Osteoblast (primary cell): ENCODE measurements at places on chromosomes 7 and 10.

- DNase-seq = no peak
Measured at GRCh38 chr10:95767884-95768556, 12.1 kb downstream of the ENTPD1 start.

GRCh38 chr7:32381024-32381601, 109.1 kb downstream of the LSM5 start:
- DNase-seq = peak; percentile 89

GRCh38 chr7:108286290-108286904, 156.2 kb upstream of the LAMB4 start:
- no peak for DNase-seq

DNA sequence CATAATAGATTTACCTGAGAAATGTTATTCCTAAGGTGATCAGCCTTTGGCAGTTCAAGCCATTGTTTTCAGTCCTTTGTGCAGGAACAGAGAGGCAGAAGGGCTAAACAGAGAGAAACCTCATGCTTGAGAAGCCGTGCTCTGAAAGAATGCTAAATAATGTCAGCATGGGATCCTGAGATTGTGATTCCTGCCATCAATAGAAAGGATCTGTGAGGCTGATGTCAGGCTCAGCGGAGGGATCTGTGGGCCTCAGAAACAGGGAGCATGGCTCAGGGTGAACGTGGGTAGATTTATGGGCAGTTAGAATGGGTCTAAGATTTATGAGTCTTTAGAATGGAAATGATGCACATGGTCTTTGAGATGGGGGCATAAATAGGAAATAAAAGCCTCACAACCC, 439.2 kb upstream of the IGFBP3 start:
- DNase-seq = no peak

- DNase-seq = no peak
Measured at GRCh38 chr7:66356277-66356721, 151.2 kb downstream of the TPST1 start.

DNA sequence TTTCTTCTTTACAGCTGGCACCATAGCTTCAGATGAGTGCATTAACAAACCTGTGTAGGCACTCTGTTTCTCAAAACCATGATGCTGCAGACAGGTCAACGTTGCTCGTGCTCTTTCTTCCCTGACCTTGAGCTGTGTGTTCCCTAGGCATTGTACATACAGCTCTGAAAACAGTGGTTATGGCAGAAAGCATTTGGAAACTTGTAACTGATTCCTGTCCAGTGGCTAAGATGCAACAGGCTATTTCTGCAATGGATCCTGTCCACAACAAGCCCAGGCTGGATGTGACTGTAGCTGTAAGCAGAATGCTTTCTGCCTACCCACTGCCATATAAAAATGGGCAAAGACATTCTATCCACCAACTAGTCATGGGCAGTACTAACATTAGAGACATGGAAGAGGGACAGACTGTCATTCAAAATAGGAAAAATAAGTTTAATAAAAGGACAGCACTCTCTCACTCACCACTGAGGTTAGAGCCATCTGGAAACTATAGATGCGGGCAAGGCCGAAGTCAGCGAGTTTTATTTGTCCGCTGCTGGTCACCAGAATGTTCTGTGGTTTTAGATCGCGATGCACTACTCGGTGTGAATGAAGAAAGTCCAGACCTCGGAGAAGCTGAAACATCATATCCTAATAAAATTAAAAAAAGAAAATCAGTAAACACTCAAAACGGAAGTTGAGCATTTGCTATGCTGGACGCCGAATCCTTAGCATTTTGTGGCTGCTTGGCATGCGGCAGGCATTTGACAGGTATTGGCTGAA, 111.0 kb downstream of the CDK6 start:
- DNase-seq = no peak

GRCh38 chr7:23598296-23598695, 1.1 kb downstream of the CCDC126 start:
- no peak for DNase-seq

- DNase-seq = peak; percentile 76
Measured at GRCh38 chr7:132386201-132386681, 190.0 kb downstream of the PLXNA4 start.

- DNase-seq = no peak
Measured at GRCh38 chr7:916291-916941, 38.1 kb downstream of the ADAP1 start.

DNA sequence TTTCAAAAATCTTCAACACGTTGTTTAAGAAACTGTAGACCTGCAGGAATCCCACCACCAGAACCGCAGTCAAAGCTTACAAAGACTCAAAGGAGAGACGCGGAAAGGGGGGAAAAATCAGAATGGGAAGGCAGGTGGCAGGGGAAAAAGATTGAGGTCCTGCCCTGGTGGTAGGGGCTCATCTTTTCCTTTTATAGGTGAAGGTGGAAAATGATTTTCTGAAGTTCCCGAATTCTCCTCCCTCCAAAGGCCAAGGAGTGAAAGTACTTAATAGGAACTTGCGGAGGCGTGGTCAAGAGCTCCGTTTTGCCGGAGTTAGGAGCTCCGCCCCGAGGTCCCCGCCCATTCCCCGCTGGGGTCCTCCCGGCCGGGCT, 724 bp downstream of the BBIP1 start:
- DNase-seq = peak; percentile 94

DNA sequence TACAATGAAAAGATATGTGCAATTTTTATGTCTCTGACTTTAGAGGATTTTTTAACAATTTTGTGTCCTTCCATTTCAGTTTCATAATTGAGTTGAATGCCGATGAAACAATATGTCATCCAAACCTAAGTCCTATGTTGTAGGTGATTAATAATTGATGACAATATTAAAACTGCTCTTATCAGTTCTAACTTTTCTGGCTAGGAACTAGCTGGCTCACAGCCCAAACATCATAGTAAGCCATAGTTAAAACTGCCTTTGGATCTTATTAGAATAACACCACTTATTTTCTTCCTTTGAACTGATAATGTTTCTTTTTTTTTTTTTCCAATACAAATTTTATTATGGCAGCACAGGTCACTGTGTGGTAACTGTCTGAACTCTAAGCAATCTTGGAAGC, 230.9 kb downstream of the GRM8 start:
- no peak for DNase-seq

DNA sequence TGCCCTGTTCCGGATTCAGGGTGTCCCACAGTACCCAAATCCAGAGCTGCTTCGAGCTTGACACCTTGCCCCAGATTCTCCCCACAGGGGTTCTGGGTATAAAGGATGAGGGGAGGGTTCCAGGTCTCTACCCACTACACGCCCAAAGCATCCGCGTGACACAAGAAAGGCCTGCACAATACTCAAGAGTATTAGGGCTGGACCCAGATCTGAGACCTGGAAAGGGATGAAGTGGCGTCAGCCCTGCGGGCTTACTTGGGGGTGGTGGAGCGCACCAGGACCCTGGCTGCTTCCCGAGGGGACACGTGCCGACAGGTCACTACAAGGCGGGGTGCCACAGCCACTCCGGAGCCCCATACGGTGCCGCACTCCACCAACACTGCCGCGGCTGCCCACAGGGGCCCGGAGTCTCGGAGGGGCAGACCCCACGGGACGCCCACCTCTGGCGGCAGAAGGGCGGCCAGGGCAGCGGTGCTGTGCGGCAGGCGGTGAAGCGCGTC, 1.3 kb downstream of the TYSND1 start:
- peak; percentile 79 for DNase-seq

DNA sequence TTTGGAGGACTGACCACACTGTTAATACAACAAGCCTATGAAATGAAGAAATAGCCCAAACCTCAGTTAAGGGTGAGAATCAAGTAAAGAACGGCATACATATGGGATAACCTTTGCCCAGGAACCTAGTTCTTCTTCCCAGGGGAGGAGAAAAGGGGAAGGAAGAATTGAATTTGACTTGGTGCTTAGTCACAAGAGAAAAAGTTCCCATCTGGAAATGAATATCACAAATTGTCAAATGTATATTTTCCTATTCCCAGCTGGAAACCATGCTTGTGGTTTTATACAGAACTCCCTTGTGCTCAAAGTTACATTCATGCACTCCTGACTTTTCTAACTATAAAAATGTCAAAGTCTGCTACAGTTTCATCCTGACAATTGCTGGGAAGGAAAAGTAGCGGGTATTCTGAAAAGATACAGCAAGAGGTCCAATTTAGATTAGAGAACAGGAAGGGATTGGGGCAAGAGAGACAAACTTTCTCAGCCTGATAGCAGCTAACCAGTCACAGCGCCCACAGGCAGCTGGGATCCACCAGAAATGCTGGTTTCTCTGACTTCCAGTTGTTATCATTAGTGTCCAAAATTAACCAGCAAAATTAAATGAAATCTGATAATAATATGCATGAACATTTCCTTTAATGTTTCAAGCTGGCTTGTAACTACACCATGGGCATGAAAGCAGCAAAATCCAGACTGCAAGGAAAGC, 18.6 kb upstream of the GSAP start:
- no peak for DNase-seq

- no peak for DNase-seq
Measured at GRCh38 chr7:1257221-1257620, 24.5 kb downstream of the UNCX start.

DNA sequence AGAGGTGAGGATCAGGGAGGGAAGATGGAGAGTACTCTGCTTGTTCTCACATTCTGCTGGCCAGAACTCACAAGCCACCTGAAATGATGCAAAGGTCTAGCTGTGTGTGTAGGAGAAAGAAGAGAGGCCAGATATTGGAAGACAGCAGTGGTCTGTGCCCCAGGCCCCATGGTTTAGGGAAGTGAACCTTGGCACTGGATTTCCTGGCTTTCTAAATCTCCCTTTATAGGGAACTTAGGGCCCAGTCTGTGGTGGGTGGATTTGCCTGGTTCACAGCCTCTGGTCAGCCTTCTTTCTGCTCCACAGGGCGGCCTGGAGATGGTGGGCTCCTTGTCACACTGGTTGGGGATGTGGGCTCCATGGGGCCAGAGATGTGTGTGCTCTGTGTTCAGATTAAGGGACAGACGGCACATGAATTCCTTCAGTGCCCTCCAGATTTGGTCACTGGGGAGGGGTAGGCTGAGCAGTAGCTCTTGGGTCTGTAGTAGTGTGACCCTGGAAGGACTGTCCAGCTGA, 9.5 kb upstream of the SH2D4B start:
- peak; percentile 83 for DNase-seq

DNA sequence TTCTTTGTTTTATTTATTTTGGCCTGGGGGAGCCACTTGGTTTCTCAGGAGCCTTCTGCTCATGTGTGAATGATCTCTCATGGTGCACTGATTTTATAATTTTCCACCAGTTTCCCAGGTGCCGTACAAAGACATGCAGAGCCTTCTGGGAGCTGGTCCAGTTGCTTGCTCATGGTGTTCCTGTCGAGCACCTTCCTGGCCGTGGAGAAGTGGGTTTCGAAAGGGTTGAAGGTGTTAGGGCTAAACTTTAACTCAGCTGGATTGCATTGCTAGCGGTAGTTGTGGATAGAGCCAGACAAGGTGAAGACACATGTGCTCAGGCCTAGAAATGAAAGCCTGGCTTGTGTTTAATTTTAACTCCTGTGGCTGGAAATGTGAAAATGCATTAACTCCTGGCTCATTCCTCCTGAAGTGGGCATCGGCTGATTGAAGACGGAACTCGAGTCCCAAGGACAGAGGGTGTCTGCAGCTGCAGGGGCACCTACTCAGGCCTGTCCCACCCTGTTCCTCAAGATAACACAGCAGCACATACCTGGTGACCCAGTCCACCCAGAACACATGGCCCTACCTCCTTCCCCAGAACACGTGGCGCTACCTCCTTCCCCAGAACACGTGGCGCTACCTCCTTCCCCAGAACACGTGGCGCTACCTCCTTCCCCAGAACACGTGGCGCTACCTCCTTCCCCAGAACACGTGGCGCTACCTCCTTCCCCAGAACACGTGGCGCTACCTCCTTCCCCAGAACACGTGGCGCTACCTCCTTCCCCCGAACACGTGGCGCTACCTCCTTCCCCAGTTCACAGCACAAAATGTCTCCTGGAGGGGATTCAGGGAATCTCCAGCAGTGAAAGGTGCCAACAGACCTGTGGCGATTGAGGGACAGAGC, 133.2 kb downstream of the WDR37 start:
- DNase-seq = no peak

DNA sequence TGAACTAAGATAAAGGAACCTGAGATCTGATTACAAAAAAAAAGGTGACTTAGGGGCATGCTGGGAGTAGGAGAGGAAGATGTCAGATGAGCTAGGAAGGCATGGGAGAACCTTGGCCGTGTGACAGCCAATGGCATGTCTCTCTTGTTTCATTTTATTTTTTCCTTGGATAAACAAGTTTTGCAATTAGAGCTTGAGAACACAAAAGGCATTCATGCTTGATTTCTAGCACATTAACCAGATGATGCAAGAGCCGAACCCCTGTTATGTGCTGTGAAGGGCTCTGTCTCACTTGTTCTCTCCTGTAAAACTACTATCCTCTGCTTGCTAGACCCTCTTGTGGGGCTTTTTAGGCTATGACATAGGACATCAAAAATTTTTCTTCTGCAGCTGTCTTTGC, 134.3 kb upstream of the ASAH2 start:
- no peak for DNase-seq

DNA sequence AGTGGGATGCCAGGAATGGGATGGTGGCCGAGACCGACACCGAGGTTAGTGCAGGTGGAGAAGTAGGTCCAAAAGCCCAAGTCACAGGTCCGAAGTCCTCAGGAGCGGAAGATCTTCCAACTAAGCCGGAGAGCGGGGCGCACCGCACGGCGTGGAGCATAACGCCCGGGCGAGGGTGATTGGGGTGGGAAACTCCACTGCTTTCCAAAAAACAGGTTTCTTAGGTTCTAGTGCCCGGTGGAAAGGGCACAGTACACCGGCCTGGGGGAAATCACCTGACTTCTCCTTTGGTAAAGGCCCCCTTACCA, 11.4 kb upstream of the SPAG6 start:
- no peak for DNase-seq

DNA sequence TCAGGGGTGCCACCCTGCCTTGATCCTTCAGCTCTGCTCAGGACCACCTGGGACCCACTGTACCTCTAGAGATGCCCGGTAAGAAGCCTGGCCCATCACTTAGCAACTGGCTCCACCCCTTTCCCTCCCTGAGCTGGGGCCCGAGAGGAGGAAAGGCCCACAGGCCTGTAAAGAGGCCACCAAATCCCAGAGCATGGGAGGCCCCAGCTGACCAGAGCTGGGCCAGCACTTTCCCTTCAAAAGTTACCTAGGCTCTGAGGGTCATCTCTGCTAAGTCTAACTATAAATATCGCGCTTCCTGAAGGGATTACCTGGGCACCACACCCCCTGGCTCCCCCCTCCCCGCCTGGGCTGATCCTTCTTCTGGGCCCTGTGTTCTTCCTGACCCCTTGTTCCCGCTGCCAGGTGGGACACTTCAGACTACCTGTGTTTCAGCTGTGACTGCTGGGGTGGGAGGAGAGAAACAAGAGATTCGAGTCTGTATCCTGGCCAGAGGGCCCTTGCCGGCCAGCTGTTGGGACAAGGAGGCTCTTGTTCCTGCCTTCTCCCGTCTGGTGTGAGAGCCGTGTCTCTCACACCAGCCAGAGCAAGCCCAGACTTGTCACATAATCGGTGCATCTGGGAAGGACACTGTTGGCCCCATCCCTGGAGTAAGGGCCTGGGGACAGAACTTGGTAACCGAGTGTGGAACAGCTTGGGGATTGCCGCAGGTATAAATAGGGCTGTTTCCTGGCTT, 22.8 kb upstream of the ANKRD2 start:
- peak; percentile 74 for DNase-seq

DNA sequence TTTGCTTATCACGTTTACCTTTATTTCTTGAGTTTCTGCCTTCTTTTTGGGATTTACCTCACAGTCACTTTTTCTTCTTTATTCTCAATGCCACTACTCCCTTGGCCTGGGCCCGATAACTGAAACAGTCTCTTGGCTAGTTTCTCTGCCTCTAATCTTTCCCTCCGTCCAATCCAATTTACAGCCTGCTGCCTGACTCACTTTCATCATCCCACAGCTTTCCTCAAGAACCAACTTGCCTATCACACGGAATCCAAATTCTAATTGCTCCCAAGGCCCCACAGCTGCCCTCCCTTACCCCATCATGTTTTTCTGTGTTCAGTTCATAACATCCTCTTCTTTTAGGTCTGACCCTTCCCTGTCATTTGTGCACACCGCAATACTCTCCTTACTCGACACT, 121.4 kb downstream of the HIPK2 start:
- no peak for DNase-seq
